ENCODE measurements at places on chromosomes 2 and 18. TPM values are rescaled to one million over a fixed set of nuclear protein-coding genes. Genes with fewer than 3 reads are reported as not detected.

DNA sequence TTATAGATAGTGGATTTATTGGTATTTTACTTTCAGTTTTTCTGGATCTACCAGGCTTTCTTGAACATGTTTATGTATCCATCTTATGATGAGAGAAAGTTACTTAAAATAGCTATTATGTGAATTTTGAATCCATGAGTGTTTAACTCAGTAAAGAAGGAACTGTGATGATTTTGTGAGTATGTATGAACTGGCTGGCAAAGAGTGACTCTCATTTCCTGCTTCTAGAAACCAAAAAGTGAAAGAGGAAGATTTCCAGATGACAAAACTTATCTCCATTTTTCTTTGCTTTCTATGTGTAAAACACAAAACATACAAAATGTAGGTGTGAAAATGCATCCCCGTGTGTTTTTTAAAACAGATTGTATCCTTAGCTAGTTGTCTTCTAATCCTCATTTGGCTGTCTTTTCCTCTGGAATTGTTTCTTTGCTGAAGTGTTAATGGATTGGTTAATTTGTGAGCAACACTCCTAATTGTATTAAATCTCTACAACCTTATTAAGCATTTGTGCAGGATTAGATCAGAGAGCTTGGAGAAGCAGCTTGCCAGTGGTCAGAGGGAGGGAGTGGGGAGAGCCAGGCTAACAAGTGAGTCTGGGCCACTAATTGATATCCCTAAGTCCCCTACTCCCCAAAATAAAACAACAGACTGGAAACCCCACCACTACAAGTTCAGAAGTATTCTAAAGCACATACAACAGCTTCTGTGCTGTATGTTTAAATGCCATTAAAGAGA lies 23.9 kb downstream of the PTPRM start:
- DNase-seq = no peak
- H3K27me3 ChIP-seq = no peaks in the 10 kb centered on the region
- no peak overlapping the region for H3K4me3 ChIP-seq
- peaks cover 7% of the 10 kb centered on the region for H3K4me1 ChIP-seq

DNA sequence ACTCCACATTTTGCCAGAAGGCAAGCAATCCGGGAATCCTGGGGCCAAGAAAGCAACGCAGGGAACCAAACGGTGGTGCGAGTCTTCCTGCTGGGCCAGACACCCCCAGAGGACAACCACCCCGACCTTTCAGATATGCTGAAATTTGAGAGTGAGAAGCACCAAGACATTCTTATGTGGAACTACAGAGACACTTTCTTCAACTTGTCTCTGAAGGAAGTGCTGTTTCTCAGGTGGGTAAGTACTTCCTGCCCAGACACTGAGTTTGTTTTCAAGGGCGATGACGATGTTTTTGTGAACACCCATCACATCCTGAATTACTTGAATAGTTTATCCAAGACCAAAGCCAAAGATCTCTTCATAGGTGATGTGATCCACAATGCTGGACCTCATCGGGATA lies 26.8 kb downstream of the B3GNT2 start:
- DNase-seq = no peak
- H3K27ac ChIP-seq = no peak overlapping the region
- no peak overlapping the region for H3K4me3 ChIP-seq

GRCh38 chr2:241461693-241462677 lies 46.4 kb downstream of the STK25 start:
- H3K4me3 ChIP-seq = no peak overlapping the region
- H3K36me3 ChIP-seq = no peaks in the 10 kb centered on the region
- no peaks in the 10 kb centered on the region for H3K27me3 ChIP-seq
- H3K4me1 ChIP-seq = no peaks in the 10 kb centered on the region

DNA sequence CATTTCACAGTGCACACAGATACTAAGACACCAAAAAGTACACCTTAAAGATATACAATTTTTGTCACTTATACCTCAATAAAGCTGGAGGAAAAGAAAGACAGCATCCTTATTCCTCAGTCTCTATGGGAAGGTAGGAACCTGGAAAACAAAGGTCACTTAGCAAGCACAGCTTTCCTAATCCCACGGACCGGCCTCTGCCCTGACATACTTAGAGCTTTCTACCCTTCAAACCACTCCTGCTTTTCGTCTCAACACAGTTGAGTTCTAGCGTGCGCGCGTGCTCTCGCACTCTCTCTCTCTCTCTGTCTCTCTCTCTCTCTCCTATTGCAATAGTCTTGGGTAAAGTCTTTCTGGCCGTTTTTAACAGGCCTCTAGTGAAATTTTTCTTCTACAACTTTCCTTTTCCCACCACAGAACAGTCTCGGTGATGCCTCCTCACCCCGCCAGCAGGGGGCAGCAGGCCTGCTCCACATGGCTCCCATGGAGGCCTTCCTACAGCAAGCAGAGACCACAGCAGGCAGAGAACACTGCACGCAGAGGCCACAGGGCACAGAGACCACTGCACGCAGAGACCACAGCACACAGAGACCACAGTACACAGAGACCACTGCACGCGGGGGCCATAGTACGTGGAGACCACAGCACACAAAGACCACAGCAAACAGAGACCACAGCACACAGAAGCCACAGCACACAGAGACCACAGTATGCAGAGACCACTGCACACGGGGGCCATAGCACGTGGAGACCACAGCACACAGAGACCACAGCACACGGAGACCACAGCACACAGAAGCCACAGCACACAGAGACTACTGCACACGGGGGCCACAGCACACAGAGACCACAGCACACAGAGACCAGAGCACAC lies 106.9 kb downstream of the FBXO15 start:
- no peaks in the 10 kb centered on the region for H3K4me1 ChIP-seq
- no peaks in the 10 kb centered on the region for H3K36me3 ChIP-seq
- no peaks in the 10 kb centered on the region for H3K27me3 ChIP-seq
- H3K4me3 ChIP-seq = no peak overlapping the region
- no peak overlapping the region for H3K27ac ChIP-seq

DNA sequence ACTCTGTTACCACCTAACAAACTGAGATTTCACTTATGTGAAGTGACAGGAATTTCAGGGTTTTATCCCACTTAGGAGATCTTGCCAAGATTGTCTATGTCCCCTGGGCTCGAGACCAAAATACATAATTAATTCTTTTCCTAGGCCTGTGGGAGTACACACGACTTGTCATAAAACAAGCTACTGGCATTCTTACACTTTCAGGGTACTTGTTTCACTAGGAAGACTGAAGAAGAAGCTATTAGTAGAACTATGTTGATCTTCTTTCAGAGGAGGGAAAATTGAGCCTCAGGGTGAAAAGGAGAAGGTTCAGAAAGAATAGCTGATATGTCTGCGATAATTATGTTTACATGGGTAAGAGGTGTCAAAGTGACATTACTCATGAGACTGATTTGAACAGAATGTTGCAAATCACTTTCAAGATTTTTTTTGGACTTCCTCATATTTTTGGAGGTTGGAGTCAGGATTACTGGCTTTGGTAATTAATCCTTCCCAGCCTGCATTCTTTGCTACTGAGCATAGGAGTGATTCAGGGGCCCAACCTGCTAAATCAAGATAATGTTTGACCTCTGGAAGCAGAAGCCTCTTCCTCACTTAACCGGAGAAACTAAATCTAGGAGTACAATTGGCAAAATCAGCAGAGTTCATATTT lies 240.0 kb upstream of the NT5C1B start:
- H3K27ac ChIP-seq = no peak overlapping the region
- H3K4me1 ChIP-seq = peaks cover 2% of the 10 kb centered on the region
- DNase-seq = no peak
- H3K27me3 ChIP-seq = no peaks in the 10 kb centered on the region
- no peak overlapping the region for H3K4me3 ChIP-seq

The PSTPIP2 gene
- polyA plus RNA-seq = 1.3 TPM

The DOK6 gene
- 4.6 TPM for polyA plus RNA-seq

The INHA gene
- polyA plus RNA-seq = 2.5 TPM

The DPYSL5 gene
- not detected for polyA plus RNA-seq

All from kidney (tissue), 22 donors.